Anterior cingulate cortex (tissue), 58 donors: ENCODE measurements at places on chromosomes 6 and 20.

DNA sequence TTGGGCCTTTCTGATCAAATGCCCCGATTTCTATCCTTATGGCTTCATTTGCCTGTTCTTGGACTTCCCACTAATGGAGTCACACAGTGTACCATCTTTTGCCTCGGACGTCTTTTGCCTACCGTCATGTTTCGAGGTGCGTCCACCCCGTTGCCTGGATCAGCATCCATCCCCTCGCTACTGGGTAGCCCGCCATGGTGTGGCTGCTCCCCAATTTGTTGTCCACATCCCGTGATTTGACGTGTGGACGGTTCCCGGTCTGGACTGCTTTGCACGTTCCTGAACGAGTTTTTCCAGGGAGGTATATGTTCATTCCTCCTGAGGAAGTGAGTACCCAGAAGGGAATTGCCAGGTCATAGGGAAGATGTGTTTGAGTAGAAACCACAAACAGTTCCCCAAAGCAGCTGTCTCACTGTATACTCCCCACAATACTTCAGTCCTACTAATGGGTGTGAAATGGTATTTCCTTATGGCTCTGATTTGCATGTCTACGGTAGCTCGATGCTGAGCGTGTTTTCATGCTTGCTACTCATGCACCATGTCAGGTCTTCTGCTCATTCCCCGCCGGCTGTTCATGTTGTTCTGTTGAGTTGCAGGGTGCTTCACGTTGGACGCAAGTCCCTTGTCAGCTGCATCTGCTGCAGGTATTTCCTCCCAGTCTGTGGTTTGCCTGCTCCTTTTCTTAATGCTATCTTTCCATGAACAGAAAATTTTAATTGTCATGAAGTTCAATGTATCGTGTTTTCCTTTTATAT, 86.8 kb upstream of the AFDN start:
- no peak for DNase-seq

GRCh38 chr6:122033564-122034181, 365.8 kb upstream of the HSF2 start:
- no peak for DNase-seq

- DNase-seq, result no peak
These were observed 21.0 kb downstream of the LATS1 start for GRCh38 chr6:149696901-149697300.

DNA sequence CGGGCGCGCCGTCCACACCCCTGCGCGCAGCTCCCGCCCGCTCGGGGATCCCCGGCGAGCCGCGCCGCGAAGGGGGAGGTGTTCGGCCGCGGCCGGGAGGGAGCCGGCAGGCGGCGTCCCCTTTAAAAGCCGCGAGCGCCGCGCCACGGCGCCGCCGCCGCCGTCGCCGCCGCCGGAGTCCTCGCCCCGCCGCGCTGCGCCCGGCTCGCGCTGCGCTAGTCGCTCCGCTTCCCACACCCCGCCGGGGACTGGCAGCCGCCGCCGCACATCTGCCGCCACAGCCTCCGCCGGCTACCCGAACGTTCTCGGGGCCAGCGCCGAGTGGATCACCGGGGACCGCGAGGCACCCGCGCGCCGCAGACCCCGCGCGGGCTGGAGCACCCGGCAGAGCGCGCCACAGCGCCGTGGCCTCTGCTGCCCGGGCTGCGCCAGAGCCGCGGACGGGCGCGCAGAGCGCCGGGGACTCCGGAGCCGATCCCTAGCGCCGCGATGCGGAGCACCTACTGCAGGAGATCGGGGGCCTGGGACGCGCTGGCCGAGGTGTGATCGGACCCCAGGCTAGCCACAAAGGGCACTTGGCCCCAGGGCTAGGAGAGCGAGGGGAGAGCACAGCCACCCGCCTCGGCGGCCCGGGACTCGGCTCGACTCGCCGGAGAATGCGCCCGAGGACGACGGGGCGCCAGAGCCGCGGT, at the start of gene BMP2:
TSS of gene BMP2 (plus strand) at position 151 of the 692 bp plus-strand sequence. CDS start 2,441 bp downstream, outside the sequence.
- DNase-seq, result no peak

DNA sequence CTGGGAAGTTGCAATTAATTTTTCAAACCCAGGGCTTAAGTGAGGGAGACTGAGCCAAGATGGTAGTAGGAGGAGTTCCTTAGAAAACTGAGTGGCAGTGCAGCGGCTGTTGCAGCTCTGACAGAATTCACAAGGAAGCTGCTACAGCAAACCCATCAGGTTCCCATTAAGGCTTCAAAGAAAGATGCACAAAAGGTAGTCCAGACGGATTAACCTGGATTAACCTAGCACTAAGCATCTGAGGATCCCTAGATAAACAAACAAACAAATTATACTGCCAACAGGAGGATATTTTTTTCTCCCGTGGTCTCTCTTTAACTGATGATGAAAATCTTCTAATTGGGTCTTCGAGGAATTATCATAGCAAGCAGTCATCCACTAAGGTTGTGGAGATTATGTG, 5.2 kb downstream of the TENT5A start:
- DNase-seq, result no peak

DNA sequence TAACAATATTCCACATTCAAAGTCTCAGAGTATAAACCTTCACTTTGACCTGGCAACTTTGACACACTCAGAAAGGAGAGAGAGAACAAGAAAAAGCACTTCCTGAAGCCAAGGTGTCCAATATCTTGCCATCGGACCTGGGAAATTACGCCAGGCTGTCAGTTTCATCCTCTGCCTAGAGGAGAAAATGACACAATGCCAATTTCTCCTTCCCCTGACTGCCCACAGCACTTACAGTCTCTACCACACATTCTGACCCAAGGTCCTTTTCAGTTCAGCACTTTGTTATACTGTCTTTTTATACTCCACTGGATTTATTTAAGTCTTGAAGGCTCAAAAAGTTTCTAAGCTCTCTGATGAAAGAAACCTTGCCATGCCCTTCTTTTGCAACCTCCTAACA, 250.4 kb downstream of the GMPR start:
- DNase-seq, result no peak

- DNase-seq, result no peak
These were observed 3.6 kb downstream of the C6orf52 start for GRCh38 chr6:10690651-10691445.

- DNase-seq, result no peak
These were observed 97.2 kb downstream of the SSR1 start for GRCh38 chr6:7215798-7216231.

DNA sequence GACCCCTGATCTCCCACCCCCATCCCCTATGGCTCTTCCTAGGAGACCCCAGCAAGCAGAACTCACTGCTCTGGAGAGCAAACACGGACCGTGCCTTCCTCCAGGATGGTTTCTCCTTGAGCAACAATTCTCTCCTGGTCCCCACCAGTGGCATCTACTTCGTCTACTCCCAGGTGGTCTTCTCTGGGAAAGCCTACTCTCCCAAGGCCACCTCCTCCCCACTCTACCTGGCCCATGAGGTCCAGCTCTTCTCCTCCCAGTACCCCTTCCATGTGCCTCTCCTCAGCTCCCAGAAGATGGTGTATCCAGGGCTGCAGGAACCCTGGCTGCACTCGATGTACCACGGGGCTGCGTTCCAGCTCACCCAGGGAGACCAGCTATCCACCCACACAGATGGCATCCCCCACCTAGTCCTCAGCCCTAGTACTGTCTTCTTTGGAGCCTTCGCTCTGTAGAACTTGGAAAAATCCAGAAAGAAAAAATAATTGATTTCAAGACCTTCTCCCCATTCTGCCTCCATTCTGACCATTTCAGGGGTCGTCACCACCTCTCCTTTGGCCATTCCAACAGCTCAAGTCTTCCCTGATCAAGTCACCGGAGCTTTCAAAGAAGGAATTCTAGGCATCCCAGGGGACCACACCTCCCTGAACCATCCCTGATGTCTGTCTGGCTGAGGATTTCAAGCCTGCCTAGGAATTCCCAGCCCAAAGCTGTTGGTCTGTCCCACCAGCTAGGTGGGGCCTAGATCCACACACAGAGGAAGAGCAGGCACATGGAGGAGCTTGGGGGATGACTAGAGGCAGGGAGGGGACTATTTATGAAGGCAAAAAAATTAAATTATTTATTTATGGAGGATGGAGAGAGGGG, 1.4 kb downstream of the LTA start:
- no peak for DNase-seq

- no peak for DNase-seq
These were observed 49.9 kb upstream of the FAM184A start for GRCh38 chr6:119128252-119128912.

GRCh38 chr6:56909115-56909907, 45.6 kb upstream of the BEND6 start:
- no peak for DNase-seq

DNA sequence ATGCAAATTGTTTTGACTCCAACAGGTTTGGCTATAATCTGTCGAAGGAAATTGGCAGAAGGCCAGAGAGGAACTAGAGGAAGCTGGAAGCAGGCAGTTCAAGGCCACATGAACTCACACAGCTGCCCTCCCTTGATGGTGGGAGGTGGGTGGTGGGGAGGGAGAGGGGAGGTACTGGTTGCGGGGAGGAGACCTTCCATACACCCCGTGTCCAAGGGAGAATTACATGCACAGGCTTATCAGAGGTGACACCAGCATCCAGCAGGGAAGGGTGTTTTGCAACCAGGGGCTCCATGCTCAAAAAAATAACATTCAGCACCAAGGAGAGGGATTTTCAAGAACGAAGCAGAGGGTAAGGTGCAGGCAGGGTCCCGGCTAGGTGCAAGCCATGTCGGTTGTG, 9.1 kb downstream of the PRND start:
- no peak for DNase-seq

GRCh38 chr6:21740376-21741124, 147.0 kb downstream of the SOX4 start:
- DNase-seq, result no peak

DNA sequence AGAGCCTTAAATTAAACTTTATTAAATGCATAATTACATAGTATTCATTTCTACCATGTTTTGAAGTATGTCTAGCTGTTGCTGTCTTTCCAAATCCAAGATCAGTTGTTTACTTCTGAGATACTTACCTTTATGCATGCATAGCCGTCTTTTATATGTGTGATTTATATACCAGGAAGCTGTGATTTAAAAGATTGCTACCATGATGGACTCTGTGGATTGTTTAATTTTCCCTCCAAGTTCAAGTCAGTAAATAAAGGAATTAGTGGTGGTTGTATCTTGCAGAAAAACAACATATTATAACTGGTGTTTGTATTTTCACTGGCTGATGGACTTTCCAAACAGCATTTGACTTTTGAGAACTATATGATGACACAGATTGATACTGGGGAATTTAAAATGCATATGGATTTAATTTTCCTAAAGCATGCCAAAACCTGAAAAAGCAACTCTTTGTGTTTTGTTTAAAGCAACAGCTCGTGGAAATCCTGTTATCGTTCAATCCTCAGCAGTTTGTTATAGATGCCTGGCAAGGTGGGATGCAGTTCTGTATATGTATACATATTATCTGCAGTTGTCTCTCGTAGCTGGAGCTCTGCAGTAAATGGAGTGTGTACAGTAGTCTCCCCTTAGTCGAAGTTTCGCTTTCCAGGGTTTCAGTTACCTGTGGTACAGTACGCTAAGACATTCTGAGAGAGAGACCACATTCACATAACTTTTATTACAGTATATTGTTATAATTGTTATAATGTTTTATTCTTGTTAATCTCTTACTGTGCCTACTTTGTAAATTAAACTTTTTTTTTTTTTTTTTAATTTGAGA, 77.1 kb downstream of the CBFA2T2 start:
- no peak for DNase-seq

GRCh38 chr6:87909849-87910248, 137.8 kb upstream of the SPACA1 start:
- DNase-seq, result no peak

DNA sequence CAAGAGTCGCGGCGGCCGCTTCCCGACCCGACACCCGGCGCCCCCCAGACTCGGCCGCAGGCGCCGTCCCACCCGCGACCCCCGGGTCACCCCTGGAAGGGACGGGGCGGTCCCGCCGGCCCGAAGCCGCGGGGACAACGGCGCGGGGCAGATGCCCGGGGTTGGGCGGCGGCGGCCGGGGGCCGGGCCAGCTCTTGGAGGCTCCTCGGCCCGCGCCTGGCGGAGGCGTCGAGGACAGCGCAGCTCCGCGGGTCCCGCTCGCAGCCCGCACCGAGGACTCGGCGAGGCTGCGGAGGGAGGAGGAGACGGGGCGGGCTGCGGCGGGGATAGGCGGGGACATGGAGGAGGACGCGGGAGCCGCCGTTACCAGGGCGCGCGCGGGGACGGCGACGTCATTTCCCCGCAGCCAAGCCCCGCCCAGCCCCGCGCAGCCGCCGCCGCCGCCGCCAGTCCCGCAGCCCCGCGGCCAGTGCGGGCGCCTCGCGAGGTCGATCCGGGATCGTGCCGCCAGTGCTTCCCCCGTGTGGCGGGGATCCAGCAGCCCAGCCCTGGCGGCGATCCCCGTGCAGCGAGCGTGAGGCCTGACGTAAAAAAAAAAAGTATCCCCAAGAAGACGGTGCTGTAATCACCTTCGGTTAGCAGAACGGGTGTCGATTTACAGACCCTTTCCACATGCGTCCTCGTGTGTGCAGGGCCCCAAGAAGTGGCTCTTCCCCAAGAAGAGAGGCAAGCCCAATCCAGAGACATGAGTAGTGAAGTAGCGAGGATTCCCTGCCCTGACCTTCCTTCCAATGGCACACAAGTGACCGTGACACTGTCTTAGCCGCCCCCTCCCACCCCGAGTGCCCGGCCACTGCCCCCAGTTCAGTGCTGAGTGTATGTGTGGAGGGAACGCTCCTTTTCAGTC, at the start of gene FAM184A:
TSS of gene FAM184A (minus strand) at position 289 of the 907 bp plus-strand sequence. CDS start 365 bp downstream, outside the sequence.
- DNase-seq, result peak; percentile 74

DNA sequence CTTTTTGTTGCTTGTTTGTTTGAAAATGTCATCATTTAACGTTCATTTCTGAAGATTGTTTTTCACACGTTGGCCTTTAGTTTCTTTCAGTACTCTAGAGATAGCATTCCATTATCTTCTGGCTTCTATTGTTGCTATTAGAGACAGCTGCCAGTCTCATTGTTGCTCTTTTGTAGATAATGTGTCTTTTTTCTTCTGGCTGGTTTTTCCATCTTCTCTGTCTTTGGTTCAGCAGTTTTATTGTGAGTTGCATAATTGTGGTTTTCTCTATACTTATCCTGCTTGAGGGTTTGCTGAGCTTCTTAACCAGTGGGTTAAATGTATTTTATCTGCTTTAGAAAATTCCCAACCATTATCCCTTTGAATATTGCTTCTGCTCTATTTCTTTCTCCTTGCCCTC, 23.2 kb upstream of the AIG1 start:
- no peak for DNase-seq

DNA sequence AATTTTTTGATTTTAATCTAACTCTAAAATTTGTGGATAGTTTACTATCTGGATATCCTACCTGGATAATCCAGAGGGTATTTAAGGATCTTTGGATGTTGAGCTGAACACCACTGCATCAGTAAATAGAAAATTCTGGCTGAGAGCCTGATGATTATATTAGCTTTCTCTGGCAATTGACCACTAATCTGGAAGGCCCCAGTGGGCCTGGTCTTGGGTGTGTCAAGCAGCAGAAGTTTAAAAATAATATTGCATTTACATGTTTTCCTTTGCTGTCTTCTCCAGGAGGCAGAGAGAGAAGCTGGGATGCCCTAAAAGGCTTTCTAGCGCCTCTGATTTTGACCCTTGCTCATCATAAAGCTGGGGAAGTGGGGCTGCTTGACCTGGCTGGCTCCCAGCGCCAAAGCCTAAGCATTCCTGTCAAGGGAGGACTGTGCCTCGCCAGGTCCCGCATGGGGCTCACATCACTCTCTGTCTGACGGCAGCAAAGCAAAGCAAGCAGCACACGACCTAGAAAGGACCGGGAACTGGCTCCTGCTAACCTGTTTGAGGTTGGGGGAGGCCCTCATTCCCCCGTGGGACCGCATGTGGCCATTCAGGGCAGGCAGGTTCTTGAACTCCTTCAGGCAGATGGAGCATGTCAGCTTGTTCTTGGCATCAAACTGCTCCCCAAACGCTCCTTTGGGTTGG, 46.6 kb upstream of the MRPS10 start:
- no peak for DNase-seq
